Activated CD4-positive, alpha-beta T cell treated with anti-CD3 and anti-CD28 coated beads for 1 hour (primary cell): ENCODE measurements at places on chromosomes 3 and 15.

DNA sequence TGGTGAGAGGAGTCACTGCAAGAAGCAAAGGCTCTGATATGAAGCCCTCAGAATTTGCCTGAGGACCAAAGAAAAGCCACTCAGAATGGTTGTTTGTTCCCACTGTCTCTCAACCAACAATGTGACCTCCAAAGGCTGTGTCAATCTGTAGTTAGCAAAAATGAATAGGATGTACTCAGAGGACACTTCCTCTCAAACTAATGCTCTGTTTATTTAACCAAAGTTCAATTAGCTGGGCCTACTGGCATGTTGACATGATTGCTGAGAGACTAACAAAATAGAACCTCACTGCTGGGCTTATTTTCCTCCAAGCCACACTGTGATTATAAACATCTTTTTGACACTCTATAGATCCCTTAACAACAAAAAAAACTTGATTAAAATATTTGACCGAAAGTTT lies 522.5 kb downstream of the OCA2 start:
- DNase-seq = no peak

- no peak for DNase-seq
Observed at GRCh38 chr3:186414735-186415419, 52.8 kb upstream of the DGKG start.

DNA sequence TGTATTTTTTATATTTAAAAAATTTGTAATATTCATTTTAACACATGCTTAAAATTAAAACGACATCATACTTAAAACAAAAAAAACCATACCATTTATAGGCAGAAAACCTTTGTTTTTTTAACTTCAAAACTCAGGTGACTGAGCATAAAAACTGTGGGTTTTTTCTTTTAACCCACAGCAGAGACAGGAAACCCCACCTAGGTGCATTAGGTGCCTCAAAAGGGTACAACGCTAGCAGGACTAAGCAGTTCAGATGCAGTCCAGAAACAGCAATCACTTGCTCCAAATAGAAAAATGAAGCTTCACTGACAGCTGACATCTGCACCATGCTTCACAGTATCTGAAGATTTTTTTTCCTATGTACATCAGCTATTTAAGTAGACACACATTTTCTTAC lies 52.3 kb downstream of the GLB1 start:
- DNase-seq = no peak

DNA sequence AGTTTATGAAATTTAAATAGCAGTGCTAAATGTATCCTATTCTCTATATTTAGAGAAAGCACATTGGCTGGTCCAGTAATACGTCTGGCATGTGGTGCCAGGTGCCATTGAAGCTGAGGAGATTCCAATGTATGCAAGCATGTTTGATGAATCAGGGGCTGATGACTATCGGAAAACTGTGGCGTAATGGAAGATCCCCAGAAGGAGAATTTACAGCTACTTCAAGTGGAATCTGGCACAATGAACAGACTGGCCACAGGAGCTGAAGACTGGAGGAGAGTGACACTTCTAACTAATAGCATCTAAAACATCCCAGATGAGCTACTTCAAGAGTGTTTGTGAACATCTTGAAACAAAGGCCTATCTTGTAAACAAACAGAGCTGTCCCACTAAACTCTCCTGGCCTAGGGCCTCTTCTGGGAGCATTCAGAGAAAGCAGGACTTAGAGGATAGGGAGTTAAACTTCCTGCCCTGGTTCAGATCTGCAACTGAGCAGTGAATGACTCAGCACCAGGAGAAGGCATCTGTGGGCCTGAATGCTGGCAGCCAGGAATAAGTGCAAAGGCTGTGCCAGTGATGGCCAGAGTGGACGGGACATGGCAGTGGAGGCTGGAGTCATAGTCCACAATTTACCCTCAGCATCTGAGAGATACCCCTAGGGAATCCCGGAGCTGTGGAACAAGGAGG lies 15.2 kb upstream of the ACTC1 start:
- DNase-seq = no peak

DNA sequence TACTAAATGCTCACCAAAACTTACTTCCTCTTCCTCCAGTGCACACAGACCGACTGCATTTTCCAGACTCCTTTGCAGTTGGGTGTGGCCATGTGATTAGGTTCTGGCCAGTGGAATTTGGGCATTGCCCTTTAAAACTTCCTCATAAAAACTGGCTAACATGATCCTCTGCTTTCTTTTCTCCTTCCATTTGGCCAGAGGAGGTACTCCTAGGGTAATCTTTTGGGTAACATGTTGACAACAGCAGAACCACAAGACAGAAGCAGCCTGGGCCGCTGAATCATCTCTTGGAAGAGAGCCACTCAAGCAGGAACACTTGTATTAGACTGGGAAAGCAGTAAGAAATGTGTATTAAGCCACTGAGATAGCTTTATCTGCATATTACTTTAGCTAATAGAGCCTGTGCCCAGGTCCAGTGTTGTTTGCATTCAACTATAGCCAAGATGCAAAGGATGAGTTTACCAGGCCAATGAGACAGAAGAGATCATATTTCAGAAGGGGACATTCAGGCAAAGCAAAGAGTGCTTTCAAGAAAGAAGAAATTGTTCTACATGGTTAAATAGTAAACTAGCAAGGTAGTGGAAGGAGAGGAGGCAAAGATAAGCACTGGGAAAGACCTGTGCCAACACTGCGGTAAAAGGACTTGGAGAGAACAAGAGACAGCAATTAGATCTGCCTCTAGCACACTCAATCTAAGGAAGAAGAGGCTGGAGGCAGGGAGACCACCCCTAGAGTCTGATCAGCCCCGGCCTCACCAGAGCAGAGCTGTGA lies 79.8 kb downstream of the PLCH1 start:
- no peak for DNase-seq

DNA sequence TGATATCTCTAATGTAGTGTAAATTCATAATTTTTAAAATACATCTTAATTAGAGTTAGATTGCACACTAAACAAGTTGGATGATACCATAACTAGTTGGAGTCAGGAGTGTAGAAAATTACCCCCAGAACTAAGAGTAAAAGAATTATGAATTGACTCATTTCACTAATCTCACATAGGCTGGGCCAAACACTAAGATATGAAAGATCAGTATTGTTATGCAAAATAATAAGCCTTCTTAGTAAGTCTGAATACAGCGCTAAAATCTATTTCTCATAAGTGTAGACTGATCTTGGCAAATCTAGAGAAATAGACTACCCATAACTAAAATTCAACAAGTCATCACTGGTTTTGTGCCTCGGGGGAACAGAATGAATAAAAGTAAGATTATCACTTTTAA lies 979.0 kb downstream of the ROBO1 start:
- DNase-seq = no peak

DNA sequence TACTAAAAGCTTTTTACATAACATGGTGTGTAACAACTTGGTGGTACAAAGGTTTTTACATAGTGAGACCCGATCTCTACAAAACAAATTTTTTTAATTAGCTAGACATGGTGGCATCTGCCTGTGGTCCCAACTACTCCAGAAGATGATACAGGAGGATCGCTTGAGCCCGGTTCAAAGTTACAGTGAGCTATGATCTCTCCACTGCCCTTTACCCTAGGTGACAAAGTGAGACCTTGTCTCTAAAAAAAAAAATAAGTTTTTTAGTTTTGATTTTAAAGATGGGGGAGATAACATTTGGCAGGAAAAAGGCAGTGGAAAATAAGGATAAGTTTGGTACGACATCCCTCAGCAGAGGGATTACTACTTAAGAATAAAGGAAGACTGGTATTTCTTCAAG lies 5.9 kb downstream of the FAM162A start:
- no peak for DNase-seq

DNA sequence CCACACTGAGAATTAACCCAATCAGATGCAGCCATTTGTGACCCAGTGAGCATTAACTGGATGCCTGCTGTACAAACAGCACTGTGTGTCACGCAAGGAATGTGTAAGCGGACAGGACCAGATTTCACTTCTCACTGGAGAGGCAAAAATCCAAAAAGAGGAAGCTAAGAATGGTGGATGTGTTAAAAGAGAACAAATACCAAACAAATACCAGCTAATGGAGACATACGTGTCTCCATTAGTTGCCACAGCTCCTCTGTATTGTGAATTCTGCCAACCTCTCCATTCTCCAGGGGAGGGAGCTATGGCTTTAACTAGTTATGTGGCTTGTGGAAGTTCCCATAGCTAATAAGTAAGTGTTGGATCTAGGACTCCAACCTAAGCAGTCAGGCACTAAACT lies 2.6 kb downstream of the LTF start:
- DNase-seq = no peak

GRCh38 chr3:196193133-196193735 lies 18.0 kb downstream of the ZDHHC19 start:
- no peak for DNase-seq

- no peak for DNase-seq
Observed at GRCh38 chr15:75989045-75989444, 23.2 kb downstream of the NRG4 start.

- DNase-seq = no peak
Observed at GRCh38 chr3:174949523-174949922, 90.4 kb downstream of the NAALADL2 start.

DNA sequence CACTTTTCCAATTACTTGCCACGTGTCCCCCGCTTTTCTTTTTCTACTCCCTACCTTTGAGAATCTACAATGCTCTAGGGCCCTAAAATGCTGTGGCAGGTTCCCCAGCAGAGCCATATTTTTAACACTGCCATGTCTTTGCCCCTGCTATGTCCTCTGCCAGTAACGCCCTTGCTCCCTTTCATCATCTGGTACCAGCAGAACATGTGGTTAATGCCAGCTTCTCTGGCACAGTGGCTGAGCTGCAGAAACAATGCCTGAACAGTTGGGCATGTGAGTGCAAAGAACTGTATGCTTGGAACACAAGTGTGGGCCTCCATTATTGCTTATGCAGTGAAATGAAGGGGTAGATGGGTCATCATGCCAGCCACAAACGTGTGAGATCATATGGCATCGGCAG lies 287.6 kb downstream of the NEK10 start:
- no peak for DNase-seq

DNA sequence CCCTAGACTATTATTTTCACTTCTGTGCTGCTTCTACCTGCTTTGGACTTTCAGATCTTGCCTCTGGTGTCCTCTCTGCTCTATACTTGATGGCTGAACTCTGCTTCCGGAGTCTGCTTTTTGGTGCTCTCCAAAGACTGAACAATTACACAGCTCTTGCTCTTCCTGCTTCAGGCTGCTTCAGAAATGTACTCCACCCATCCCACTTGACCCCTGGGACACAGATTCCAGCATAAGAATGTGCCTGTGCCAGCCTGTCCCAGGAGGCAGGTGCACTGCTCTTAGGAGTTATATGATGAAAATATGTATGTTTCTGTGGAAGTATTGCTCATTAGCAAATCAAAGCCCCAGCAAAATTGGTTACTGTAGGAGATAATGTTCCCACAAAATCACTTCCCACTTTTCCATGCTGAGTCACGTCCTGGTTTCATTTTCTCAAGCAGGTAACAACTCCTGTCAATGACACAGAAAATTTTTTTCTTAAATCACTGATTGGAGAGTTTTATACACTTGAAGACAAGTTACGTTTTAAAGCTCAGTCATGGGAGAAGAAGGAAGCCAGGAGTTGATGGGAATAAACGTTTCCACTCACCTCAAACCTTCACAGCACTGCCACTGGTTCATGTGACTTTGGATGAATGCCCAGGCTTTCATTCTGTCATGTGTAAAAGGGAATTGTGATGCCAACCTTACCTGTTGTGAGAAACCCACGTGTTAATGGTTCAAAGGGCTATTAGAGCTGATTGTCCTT lies 239.4 kb upstream of the ZPLD1 start:
- DNase-seq = no peak

GRCh38 chr15:94015324-94015723 lies 216.0 kb upstream of the MCTP2 start:
- no peak for DNase-seq

GRCh38 chr15:29789871-29790270 lies 32.4 kb downstream of the TJP1 start:
- DNase-seq = no peak
